Activated CD8-positive, alpha-beta memory T cell treated with anti-CD3 and anti-CD28 coated beads, Interleukin-2, amount 10 ng/mL, durations not matched to agents 7 days and 5 days (primary cell): ENCODE measurements at places on chromosomes 2 and 18.

- DNase-seq, result no peak
Observed at GRCh38 chr2:96526101-96526591, 10.4 kb upstream of the ARID5A start.

GRCh38 chr2:235511187-235511661, 17.4 kb downstream of the AGAP1 start:
- no peak for DNase-seq

DNA sequence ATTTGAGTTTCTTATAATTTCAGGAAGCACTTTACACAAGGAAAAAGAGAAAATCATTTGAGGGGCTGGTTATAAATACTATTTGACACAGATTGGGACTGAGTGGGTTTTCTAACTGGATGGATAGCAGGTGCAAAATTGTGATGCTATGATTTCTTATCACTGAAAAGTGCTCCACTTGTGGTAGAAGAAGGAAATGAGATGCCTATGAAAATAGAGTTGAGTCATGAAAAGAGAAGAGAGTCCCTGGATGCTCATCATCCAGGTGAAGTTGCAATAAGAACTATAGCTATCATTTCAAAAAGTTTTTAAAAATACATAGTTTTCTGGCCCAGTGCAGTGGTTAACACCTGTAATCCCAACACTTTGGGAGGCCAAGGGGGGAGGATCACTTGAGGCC, 39.4 kb upstream of the NFE2L2 start:
- no peak for DNase-seq

GRCh38 chr2:83388804-83389203, 1070.3 kb downstream of the SUCLG1 start:
- no peak for DNase-seq

DNA sequence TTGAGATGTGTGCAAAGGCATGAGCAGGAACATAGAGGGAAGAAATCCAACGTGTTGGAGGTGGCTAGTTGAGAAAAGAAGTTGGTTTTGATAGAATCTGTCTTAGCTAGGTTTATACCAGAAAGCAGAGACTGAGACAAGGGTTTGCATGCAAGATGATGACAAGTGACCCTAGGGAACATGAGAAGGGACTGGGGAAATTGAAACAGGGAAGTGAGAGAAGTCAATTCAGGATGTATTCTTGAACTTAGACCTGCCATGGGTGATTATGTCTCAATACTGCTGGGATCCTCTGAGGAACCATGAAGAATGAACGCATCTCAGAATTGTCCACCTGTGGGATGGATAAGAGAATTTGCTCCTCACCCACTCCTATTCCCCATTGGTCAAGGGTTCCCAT, 20.5 kb downstream of the IL36A start:
- DNase-seq, result no peak

- peak; percentile 84 for DNase-seq
Observed at GRCh38 chr2:42494355-42495233, 812 bp upstream of the KCNG3 start.

GRCh38 chr2:24579053-24579803, 88.2 kb downstream of the NCOA1 start:
- no peak for DNase-seq

- no peak for DNase-seq
Observed at GRCh38 chr2:72173640-72174321, 26.1 kb upstream of the CYP26B1 start.

DNA sequence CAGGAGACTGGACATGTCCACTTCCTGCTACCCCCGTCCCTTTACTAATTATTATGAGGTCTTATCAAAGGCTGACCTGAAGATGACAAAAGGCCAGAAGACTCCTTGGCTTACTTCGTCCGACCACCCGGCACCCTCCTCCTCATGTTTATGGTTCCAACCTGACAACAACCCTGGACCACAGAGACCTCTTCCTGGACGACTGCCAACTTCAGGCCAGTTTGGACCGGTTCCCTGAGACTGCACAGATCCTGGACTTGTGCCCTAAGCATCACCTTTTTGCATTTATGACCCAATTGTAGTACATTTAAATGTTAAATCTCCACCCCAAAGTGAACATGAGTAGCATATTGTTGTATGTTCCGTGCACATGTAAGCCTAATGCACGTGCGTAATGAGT, 5.8 kb downstream of the DRC1 start:
- DNase-seq, result no peak
